Ecto neural progenitor cell (in vitro differentiated cells): ENCODE measurements at places on chromosomes 13 and 19.

GRCh38 chr13:33015241-33015668, 968 bp upstream of the KL start:
- no peak for DNase-seq

- no peak for DNase-seq
Measured at GRCh38 chr13:71546881-71547280, 320.1 kb downstream of the DACH1 start.

- DNase-seq: no peak
Measured at GRCh38 chr19:54141356-54141755, 3.8 kb downstream of the CNOT3 start.

DNA sequence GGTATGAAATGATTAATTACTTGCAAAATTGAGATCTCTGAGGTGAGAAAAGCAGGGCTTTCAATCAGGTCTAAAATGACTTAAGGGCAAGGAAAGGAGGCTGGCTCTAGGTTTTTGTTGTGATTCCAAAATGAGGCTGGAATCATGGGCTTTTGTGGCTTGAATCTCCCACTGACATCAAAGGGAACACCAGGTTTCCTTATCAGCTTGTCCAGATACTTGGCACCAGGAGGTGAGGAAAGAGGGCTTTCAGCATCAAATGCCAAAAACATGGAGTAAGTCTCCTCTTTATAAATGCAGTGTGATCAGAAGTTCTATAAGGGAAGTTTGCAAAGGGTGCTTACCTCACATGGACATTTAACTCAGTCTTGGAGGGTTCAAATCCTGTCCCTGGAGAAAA, 402.3 kb downstream of the NDFIP2 start:
- no peak for DNase-seq

- DNase-seq: no peak
Measured at GRCh38 chr19:31100981-31101380, 248.3 kb downstream of the TSHZ3 start.

- DNase-seq: no peak
Measured at GRCh38 chr19:45975306-45976070, 1.8 kb upstream of the NOVA2 start.
